Left lobe of liver (tissue), 2 donors: ENCODE measurements at places on chromosomes 16 and 17. TPM values are rescaled to one million over a fixed set of nuclear protein-coding genes. Genes with fewer than 3 reads are reported as not detected.

DNA sequence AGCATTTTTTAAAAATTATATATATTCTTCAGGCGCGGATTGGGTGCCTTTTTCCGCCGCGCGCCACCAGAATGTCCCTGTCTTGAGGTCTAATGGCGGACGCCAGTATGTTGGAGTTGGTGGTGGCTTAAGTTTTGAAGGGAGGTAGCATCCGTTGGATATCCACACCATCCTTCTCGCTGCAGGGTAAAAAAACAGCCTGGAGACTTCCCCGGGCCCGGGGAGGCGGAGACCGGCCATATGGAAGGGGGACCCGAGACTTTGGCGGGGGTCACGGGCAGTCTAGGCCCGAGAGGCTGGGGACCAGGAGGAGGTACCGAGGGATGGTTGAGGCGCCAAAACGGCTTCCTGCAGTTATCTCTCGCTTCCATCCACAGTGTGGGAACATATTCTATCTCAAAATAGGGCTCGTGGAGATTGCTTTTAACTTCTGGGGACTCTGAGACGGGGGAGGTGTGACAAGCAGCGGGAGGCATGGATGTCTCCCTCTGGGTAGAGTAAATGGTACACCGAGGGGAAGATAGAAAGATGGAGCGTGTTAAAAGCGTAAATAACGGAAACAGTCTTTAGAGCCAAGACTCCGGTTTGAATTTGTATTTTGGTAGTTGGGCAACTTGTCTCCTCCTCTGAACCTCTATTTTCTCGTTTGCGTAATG is at the start of gene SF3B3:
Gene SF3B3 (plus strand): TSS at position 74 of the 656 bp plus-strand sequence. CDS start 2,841 bp downstream, outside the sequence.
- peak; percentile 74 for DNase-seq

DNA sequence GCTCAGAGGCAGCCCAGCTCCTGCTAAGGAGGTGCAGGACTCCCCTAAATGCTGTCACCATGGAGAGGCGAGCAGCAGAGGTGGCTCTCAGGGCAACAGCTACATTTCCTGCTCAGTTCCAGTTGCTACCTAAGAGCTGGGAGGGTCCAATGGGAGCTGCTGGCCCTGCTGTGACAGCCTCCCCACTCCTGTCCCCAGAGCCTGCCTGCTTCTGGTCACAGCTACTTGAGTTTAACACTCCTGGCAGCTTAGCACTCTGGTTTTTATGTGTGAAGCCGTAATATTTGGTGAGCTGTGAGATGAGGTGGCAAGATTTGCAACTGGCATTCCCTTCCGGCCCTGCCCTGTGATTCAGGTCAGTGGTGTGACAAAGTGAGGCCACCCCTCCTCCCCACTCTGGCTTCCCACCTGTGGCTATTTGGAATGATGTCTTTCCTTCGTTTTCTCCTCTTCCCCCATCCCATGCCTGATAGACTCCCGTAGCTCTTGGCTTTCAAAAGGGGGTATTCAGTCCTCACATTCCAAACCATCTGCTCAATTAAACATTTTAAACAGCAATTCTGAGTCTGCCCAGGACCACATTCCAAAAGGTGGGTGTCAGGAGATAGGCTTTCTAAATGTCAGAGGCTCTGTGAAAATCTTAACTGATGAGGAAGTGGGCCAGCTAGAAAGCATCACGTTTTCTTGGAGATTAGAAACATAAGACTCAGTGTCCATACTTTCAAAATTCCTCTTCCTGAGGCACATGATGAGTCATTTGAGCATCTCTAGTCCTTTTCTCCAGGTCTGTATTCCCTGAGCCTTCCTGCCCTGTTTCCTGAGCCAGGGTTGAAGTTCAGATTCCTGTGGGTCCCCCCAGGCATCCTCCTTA is 42.6 kb upstream of the SKAP1 start:
- no peak for DNase-seq

GRCh38 chr16:14140923-14141322 is 69.8 kb downstream of the MRTFB start:
- DNase-seq, result no peak

DNA sequence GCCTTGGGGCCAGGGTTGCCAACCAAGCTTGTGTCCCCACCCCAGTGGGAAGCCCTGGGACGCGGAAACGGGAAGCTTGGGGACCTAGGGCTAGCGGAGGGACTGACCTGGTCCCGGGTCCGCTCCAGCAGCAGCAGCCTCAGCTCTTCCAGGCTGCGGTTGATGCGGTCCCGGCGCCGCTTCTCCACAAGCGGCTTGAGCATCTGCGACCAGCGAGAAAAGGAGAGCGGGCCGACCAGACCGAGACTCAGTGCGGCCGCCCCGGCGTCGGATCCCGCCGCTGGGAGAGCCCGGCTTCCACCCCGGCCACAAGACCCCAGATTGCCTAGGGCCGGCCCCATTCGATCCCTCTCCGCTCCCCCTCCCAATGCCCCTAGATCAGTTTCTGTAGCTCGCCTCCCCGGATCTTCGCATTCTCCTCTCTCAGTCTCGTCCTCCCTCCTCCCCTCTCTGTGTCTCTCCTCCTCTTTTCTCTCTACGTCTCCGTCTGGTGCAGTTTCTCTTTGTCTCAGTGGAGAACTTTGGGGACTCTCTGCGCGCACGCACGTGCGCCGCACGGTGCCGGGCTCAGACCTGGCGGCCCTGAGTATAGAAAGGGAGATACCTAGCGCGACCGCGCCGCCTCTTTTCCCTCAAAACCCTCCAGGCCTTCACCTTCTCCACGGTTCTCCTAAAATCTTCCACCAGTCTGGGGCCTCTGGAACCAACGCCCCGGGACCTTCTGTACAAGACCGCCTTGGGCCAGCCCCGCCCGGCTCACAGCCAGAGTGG is 797 bp downstream of the HES7 start:
- DNase-seq, result no peak

DNA sequence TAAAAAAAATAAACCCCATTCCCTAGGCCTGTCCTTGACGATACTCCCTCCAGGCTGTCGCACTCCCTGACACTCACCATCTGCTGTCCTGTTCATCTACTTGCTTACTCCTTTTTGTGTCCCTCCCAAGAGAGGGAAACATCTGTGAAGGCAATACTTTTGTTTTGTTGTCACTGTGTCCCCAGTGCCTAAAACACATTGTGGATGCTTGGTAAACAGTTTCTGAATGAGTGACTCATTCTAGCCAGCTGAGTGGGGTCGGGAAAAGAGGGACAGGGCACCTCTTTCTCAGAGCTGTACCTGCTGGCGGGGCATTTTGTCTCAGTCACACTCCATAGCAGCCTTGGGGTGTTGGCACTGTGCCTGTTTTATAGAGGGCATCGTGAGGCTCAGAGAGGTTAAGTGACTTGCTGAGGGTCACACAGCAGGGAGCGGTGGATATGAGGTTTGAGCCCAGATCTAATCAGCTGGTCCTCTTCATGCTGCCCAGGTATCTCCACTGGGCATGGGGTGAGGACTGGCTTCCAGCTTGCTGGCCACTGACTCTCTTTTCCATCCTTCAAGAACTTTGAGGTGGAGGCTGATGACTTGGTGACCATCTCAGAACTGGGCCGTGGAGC is 15.6 kb downstream of the MAP2K3 start:
- no peak for DNase-seq

PNMT gene
- 0.45 TPM for total RNA-seq
